Left renal cortex interstitium (tissue), 4 donors: ENCODE measurements at places on chromosomes 1 and 21. TPM values are rescaled to one million over a fixed set of nuclear protein-coding genes. Genes with fewer than 3 reads are reported as not detected.

DNA sequence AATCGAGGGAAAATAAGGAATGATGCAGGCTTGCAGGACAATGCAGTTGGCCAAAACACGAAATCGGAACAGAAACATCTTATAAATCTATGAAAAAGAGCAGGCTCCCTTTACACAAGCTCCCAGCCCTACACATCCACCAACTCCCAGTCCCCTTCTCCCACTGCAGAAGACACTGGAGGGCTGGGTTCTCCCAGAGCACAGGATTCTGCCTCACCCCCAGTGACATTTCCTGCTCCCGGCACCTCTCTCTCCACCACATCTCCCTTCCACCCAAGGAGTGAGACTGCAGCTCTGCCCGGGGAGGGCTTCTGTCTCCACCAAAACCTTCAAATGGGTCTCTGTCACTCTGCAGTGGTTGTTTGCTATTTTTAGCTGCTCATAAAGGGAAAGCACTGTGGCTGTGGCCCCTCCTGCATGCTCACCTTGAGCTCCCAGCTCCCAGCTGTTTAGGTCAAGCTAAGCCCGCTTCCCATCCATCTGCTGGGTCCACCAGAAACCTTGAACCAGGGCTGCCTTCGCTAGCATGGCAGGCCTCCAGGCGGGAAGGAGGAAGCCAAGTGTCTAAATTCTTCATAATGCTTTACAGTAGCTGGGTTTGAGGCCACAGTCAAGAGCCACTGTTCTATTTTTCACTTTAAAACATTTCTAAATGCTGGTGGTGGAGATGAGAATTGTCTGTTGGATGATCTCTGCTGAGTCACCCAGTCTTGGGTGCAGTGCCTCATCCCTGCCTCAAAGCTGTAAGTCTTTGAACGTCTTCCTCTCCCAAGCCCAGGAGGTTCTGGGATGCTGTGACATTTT lies 3.3 kb upstream of the C2CD2 start:
- DNase-seq = no peak

DNA sequence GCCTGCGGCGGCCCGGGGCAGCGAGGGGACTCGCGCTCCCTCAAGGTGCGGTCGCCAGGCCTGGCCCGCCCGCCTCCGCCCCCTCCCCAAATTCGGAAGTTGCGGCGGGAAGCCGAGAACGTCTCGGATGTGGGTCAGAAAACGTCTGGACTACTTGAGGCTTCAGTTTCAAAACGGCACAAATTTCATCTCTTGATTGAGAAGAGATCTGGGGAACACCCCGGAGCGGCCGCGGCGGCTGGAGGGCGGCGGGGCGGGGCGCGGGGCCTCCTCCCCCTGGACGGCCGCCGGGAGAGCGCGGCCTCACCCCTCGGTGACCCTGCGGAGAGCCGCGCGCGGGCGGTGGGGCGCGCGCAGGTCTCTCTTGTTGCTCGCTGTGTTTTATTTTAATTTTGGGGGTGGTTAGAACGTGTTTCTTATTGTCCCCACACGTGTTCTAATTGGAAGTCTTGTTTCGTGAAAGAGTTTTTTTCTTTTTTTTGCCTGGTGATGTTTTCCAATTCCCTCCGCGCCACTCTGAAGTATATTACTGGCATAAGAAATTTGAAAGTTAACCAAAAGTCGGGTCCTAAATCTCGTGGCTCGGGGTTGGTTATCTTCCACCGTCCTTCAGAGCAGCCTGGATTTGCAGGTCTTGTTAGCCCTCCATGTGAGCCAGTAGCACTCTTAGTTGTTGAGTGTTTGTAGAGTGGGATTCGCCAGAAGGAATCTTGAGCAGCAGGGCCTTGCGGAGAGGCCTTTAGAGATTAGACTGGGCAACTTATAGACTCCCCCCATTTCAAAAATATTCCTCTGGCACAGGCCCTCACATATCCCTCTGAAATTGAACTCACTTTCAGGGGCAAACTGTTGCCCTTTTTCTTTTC lies 749 bp downstream of the PCBP3 start:
- DNase-seq = no peak

NOS1AP gene
- 8.1 TPM for polyA plus RNA-seq

GRCh38 chr1:185559151-185559550 lies 175.0 kb upstream of the HMCN1 start:
- no peak for DNase-seq

RAB7B gene
- polyA plus RNA-seq = 2.3 TPM

GRCh38 chr1:243229526-243229925 lies 25.6 kb downstream of the CEP170 start:
- no peak for DNase-seq

PLA2G2D gene
- 0.05 TPM for polyA plus RNA-seq

HNRNPCL2 gene
- polyA plus RNA-seq = not detected

PKLR gene
- 9.0 TPM for polyA plus RNA-seq

KISS1 gene
- 0.32 TPM for polyA plus RNA-seq

GRCh38 chr1:154304664-154305337 lies 16.1 kb upstream of the AQP10 start:
- no peak for DNase-seq

CFAP45 gene
- polyA plus RNA-seq = 3.7 TPM

COL16A1 gene
- polyA plus RNA-seq = 58.0 TPM

PLXNA2 gene
- polyA plus RNA-seq = 10.0 TPM

DNA sequence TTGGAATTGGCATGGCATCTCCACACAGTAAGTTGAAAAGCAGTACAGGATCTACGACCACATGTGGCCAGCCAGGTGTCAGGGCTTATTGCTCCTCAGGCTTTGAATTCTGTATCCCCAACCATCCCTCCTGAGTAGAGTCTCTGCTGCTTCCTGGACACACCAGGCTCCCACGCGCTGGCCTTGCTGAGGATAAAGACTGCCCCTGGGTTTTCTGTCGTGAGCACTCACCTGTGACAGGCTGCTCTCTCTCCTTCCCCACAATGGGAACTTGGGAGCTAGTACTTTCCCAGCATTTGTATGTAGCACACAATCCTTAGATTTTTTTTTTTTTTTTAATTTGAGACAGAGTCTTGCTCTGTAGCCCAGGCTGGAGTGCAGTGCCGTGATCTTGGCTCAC lies 33.6 kb downstream of the PBX1 start:
- DNase-seq = no peak

HPCAL4 gene
- polyA plus RNA-seq = 0.48 TPM

- DNase-seq = no peak
Measured at GRCh38 chr1:1101503-1101902, 14.4 kb downstream of the C1orf159 start.

CLDN8 gene
- polyA plus RNA-seq = 67.1 TPM

NOC2L gene
- 55.8 TPM for polyA plus RNA-seq

DNA sequence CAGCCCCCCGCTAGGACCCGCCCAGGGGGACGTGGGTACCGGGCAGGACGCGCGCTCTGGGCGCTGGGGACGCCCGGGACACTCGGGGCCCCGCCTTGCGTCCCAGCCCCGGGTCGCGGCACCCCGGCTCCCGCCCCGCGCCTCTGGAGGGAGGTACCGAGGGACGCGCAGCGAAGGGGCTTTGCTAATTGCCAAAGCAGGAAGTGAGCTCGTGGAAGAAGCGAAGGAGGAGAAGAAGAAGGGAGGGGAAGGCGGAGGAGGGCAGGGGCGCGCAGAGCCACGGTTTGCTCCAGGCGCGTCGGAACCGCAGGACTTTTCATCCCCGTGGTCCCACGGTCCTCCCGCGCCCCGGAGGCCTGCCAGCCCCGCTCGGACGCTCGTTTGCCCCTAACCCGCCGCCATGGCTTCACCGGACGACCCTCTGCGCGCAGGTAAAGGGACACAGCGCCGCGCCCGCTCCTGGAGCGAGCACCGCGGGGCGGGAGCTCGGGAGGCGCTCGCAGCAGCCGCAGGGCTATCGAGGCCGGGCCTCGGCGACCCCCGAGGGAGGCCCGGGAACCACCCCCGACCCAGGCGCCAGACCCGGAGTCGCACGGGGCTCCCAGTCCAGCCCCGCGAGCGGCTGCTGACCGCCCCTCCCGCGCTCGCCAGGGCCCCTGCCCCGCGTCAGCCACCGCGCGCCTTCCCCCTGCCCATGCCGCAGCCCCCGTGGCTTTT lies 1.3 kb downstream of the EDARADD start:
- no peak for DNase-seq

RIPK4 gene
- 21.5 TPM for polyA plus RNA-seq

- DNase-seq = no peak
Measured at GRCh38 chr1:209800984-209801834, 4.7 kb downstream of the IRF6 start.

DNA sequence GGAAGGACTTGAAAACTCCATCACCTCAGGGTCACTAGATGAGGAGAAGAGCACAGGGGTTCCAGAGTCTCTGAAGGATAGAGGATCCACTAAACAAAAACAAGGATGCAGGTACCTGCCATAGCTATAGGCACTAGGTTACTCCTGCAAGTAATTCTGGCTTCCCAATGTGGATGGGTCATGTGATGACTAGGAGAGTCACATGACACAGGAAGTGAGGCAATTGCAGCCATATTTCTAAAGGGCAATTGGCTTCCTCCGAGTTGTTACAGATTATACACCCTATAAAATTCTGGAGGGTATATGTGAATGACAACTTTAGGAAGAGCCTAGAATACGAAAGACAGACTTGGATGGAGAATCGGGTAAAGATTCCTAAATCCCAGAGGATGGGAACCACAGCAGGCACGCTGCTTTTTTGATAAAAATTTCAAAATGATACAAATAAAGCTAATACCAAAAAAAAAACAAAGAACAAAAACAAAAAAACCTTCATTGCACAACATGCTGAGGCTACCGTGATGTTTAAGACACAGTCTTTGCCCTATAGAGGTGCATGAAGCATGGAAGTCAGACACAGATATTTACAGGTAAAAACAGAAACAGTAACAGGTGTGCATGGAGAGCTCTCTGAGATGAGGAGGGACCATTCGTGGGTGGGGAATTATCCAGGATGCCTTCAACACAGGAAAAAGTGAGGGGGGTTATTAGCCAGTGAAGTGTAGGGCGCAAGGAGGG lies 10.5 kb downstream of the MTX1 start:
- DNase-seq = no peak

GRCh38 chr1:77342745-77343144 lies 60.9 kb downstream of the AK5 start:
- DNase-seq = no peak

- no peak for DNase-seq
Measured at GRCh38 chr1:183043872-183044854, 20.9 kb downstream of the LAMC1 start.

ILDR2 gene
- polyA plus RNA-seq = 12.0 TPM

PTGS2 gene
- polyA plus RNA-seq = 1.1 TPM

DNA sequence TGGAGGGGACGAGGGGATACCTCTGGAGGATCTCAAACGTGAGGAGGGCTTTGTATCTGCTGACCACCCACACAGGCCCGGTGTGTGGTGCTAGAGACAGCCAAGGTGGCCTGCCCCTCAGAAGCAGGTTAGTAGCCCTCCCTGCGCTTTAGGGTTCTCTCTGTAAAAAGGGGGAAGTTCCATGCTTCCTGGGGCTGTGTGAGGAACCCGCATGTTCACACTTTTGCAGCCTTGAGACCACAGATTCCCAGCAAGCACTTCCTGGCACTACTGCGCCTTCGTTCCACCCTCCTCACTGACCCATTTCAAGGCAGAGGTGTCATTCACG lies 7.9 kb upstream of the GUCA2B start:
- DNase-seq = no peak

- no peak for DNase-seq
Measured at GRCh38 chr1:81369833-81370232, 430.9 kb upstream of the ADGRL2 start.

CNTN2 gene
- polyA plus RNA-seq = 0.32 TPM

DNA sequence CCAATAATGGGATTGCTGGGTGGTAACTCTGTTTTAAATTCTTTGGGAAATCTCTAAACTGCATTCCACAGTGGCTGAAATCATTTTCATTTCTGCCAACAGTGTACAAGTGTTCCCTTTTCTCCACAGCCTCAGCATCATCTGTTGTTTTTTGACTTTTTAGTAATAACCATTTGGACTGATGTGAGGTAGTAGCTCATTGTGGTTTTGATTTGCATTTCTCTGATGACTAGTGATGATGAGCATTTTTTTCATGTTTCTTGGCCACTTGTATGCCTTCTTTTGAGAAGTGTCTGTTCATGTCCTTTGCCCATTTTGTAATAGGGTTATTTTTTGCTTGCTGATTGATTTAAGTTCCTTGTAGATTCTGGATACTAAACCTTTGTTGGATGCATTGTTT lies 131.9 kb upstream of the B3GALT2 start:
- DNase-seq = no peak

RNU1-4 gene
- not detected for polyA plus RNA-seq

AMIGO1 gene
- 7.3 TPM for polyA plus RNA-seq

GRCh38 chr1:28395181-28395580 lies 25.6 kb downstream of the PHACTR4 start:
- no peak for DNase-seq

DNA sequence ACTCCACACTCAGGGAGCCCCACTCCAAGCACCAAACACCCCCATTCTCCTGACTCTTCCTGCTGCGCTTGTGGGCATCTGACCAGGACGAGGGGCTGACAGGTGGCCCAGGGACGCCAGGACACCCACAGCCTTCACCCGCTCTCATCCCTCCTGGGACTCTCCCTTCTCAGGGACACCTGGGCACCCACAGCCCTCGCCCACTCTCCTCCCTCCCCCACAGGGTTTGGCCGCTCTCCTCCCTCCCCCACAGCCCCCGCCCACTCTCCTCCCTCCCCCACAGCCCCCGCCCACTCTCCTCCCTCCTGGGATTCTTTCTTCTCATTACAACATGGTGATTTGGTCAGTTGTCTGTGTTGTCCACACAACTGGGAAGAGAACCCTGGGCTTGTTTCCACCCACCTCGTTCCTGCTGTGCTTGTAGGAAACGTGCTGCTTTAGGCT lies 43.4 kb downstream of the PRDM15 start:
- no peak for DNase-seq

DNA sequence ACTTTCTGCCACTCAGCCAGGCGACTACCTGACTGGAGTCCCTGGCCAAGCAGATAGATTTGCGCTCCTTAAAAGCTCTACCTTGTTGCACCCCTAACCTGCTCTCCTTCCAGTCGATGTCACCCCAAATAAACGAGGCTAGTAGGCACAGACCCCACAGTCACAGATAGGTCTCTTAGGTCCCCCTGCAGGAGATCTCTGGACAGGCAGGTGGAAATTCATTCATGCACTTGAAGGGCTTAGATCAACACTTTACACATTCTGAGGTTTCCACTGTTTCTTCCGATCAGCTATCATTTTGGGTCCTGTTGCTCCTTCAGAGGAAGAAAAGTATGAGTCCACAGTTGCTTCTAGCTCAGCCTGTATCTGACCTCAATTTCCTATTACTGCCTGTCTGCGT lies 272.6 kb upstream of the FMN2 start:
- no peak for DNase-seq

FMN2 gene
- 5.9 TPM for polyA plus RNA-seq

DNA sequence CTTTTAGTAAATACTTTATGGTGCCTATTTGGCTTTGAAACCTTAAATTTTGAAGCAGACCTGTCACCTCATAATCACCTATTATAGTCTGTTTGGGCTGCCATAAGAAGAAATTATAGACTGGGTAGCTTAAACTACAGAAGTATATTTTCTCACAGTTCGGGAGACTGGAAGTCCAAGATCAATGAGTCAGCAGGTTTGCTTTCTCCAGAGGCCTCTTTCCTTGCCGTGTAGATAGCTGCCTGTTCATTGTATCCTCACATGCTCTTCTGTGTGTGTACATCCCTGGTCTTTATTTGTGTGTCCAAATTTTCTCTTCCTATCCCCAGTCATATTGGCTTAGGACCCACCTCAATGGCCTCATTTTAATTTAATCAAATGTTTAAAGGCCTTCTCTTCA lies 518.2 kb downstream of the ADGRL2 start:
- no peak for DNase-seq

- no peak for DNase-seq
Measured at GRCh38 chr1:215397106-215397505, 170.0 kb upstream of the KCTD3 start.

HSD3B1 gene
- 0.36 TPM for polyA plus RNA-seq
